ENCODE measurements at places on chromosomes 5 and 9. TPM values are rescaled to one million over a fixed set of nuclear protein-coding genes. Genes with fewer than 3 reads are reported as not detected.

The ADGRD2 gene
- total RNA-seq, result not detected

The LRRC19 gene
- not detected for total RNA-seq

The SH3TC2 gene
- 16.9 TPM for total RNA-seq

The MYMK gene
- total RNA-seq, result not detected

The PURA gene
- total RNA-seq, result 16.7 TPM

The SETX gene
- 34.6 TPM for total RNA-seq

The TLX3 gene
- total RNA-seq, result not detected

The FAT2 gene
- not detected for total RNA-seq

The KLHL9 gene
- 16.5 TPM for total RNA-seq

The DOLPP1 gene
- total RNA-seq, result 24.4 TPM

The NFIL3 gene
- total RNA-seq, result 6.2 TPM
